Astrocyte of the spinal cord (primary cell): ENCODE measurements at places on chromosomes 7 and 10.

DNA sequence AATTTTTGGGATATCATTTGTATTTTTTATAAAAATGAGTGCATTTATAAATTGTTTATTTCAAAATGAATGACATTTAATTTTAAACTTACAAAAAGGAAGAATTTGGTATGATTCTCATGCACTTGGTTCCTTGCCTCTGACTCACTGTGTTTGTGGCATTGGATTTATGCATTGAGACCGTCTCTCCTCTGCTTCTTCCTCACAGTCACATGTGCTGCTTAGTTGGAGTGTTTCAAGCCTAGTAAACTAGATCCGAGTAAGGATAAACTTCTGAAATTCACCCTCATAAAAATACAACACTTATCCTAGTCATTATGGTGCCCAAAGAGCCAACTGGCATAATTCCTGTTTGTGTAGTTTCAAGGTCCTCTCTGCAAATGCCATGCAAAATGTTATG is 19.1 kb upstream of the FZD8 start:
- no peak for DNase-seq

GRCh38 chr7:151641587-151641986 is 121.9 kb upstream of the RHEB start:
- no peak for DNase-seq

DNA sequence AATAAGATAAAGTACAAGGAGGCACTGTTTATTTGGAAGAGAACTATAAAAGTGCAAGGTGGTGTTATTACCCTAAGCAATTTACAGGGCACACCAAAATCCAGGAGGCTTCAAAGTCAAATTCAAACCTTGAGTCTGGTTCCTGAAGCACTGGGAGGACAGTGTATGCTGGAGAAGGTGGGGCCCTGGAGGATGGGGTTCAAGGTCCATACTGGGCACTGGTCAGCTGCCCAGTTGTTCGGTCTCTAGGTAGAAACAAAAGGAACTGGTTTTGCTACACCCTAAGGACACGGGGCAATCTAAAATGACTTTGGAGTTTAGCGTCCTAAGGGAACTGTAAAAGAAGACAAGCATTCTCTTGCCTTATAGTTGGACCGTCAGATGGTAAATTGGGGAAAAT is 78.4 kb upstream of the ELMO1 start:
- no peak for DNase-seq

DNA sequence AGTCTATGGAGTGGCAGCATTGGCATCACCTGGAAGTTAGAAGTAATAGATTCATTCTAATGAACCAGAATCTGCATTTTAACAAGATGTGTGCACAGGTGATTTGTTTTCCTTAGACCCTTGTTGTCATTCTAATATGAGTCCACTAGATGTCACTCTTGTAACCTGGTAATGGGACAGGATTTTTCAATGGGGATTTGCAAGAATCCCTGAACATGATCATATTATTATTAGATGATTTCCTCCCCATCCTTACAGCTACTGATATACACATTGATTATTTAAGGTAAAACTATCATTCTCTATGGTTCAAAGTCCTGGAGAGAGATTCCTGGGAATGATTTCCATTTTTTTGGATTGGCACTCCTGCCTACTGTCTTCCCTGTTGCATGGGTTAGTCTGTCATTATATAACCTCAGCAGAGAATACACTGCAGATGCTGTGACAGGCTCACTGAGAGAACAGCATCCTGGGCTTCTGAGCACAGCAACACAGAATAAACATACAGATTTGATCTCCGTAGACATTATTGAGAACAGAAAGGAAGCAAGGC is 194.9 kb downstream of the SUGCT start:
- peak; percentile 73 for DNase-seq

- no peak for DNase-seq
Observed at GRCh38 chr10:10526846-10527245, 490.8 kb upstream of the CELF2 start.

- no peak for DNase-seq
Observed at GRCh38 chr10:22253580-22253882, 35.7 kb upstream of the EBLN1 start.

GRCh38 chr10:11208908-11209829 is 191.5 kb downstream of the CELF2 start:
- DNase-seq = no peak

- DNase-seq = no peak
Observed at GRCh38 chr10:8331387-8331786, 276.9 kb downstream of the GATA3 start.

- no peak for DNase-seq
Observed at GRCh38 chr7:139571190-139571589, 47.7 kb downstream of the CLEC2L start.

DNA sequence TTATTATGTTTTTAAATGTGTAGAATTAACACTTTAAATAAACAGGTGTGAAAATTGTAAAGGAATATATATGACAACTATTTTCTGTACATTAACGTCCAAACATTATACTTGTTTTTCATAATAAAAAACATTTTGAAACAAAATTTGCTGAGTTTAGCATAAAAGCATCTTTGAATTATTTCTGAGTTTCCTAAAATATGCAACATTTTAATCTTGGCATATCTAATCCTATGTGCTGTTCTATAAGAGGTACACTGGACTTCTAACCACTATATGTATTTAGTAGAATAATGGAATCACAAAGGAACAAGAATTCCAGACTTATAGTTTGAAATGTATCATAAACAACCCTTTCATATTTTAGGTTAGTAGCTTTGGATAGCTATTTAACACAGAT is 16.6 kb downstream of the AKAP9 start:
- DNase-seq = no peak

GRCh38 chr10:97200616-97201015 is 14.9 kb upstream of the SLIT1 start:
- no peak for DNase-seq

DNA sequence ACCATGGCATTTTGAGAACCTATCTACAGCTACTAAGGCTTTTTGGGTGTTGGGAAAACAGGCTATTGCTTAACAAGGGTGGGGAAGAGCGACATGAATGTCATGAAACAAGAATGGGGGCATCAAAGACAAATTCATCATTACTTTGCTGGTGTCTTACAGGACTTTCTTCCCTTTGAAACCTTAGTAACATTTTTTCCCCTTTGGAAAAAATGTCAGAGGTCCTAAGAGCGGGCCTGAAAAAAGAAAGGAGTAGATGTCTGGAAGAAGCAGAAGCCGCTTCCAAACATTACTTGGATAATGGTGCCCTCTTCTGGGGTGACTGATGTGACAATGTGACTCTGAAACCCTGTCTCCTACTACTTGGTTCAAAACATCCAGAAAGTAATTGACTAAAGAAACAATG is 3.8 kb upstream of the DDX50 start:
- DNase-seq = peak; percentile 74

DNA sequence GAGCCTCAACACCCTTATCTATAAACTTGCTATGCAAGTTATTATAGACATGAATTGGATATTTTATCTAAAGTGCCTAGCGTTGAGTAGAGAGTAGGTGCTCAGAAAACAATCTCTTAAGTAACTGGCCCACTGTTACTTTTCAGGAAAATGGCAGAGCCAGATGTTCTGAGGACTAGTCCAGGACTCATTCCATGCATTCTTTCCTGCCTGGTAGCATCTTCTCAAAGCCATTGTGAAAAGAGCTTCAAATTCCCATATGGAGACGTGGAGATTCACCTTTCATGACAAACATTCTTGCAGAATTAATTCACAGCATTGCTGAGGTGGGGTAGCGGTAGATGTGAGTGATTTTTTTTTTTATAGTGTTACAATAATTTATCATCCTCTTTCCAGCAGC is 35.9 kb upstream of the ITPRID1 start:
- no peak for DNase-seq

DNA sequence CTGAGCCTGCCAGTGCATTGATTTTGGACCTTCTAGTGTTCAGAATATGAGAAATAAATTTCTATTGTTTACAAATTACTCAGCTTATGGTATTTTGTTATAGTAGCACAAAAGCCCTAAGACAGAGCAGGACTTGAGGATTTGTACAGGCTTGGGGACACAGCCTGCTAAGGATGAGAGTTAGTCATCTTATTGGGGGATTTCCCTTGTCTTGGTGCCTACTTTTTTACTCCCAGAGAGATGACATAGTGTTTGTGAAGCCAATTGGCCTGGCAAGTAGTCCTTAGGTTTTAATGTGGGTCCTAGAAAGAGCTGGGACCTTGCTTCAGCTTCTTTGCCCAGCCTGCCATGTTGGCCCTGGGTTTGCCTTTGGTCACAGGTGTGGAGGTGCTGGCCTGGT is 364.0 kb downstream of the REEP3 start:
- no peak for DNase-seq

GRCh38 chr10:101223274-101224059 is 5.8 kb downstream of the LBX1 start:
- DNase-seq = no peak

DNA sequence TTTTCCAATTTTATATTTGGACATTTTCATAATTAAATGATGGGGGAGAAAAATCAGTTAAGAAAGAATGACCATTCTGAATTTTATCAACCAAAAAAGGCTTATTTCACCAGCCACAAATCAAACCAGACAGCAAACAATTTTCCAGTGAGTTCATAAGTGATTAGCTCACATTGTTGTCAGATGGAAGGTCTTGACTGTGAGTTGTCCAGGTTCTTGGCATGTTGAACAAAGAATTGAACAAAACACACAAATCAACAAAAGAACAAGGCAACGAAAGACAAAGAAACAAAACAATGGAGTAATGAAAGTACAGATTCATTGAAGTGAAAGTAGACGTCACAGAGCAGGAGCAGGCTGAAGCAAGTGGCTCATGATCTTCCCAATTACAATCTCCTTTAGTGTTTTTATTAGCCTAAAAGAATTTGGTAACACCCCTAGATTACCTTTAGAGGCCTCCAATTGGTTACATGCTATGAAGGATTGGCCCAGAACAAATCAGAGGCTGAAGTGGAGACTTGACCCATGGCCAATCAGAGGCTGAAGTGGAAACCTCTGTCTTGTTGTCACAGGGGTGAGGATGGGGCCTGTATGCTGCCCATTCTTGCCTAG is 248.7 kb downstream of the NEBL start:
- no peak for DNase-seq

GRCh38 chr10:123567984-123568739 is 98.0 kb upstream of the GPR26 start:
- no peak for DNase-seq

DNA sequence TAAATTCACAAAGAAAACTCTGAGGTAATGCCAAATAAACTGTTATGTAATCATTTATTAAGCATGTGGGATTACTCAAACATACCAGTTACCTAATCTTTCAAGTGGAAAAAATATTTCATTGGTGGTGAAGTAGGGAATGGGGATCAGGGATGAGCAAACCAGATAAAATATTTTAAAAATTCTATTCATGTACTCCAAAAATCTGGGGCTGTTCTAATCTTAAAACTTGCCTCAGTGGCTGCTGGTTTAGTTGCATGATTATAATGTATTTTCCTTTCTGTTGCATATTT is 19.5 kb downstream of the LMOD2 start:
- no peak for DNase-seq

DNA sequence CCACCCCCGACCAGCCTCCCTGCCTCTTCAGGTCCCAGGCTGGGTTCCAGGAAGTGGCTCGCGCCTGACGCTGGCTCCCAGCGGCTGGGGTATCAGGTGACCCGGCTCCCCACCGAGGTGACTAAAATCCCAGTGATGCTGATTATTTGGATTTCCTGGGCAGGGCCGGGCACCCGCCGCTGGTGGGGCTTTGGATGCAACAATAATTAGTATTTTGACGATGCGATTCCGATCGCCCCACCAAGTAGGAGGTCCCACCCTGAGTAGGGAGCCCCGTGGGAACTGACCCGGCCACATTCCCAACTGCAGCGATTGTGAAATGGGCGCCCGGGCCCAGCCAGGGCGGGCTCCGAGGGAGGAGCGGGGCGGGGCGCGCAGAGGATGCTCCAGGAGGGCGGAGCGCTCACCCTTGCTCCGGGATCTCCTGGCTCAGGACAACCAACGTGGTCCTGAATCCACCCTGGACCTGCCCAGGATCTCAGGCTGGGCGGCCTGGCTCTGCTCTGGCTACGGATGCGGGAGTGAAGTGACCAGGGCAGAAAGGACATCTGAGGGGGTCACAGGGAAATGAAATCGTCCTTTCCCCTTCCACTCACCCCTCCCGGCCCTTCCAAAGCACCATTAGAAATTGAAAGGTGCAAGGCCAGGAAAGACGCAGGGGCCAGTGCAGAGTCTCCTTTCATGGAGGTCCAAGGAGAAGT is 32.6 kb downstream of the DUSP5 start:
- DNase-seq = peak; percentile 72

DNA sequence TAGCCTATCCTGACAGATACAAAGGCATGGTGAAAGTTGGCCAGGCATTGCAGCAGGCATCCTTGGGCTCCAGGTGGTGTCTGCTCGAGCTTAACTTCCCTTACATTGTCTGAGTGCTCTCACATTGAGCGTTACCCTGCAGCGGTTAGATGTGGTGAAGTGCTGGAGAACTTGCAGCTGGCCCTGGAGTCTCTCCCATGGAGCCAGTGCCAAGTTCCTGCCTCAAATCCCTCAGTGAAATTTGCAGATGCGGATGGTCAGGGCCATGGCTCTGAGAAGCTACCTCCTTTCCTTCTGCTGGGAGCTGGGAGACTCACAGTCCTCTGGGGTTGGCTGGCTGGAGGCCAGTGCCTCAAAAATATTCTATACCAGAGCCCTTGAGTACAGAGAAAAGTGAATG is 3.3 kb upstream of the ZNF746 start:
- no peak for DNase-seq

DNA sequence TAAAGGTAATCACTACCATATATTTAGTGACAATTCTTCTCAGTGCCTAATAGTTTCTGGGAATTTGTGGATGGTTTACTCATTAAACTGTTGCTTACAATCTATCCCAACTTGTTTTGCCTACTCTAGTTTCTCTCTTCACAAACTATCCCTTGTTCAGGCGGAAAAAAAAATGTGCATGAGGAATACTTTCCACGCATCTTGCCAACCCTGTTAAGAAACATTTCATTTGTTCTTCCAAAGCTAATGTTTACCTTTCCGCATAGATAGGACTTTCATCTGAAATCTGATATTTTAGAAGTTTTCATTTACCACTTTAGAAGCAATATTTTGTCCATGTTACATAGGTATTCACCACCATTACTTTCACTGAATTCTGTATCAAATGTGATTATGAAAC is 191.9 kb downstream of the MDFIC start:
- DNase-seq = no peak
